ENCODE measurements at places on chromosomes 5 and 9.

GRCh38 chr9:136729926-136730325 lies 12.8 kb downstream of the LCN10 start:
- DNase-seq: no peak

DNA sequence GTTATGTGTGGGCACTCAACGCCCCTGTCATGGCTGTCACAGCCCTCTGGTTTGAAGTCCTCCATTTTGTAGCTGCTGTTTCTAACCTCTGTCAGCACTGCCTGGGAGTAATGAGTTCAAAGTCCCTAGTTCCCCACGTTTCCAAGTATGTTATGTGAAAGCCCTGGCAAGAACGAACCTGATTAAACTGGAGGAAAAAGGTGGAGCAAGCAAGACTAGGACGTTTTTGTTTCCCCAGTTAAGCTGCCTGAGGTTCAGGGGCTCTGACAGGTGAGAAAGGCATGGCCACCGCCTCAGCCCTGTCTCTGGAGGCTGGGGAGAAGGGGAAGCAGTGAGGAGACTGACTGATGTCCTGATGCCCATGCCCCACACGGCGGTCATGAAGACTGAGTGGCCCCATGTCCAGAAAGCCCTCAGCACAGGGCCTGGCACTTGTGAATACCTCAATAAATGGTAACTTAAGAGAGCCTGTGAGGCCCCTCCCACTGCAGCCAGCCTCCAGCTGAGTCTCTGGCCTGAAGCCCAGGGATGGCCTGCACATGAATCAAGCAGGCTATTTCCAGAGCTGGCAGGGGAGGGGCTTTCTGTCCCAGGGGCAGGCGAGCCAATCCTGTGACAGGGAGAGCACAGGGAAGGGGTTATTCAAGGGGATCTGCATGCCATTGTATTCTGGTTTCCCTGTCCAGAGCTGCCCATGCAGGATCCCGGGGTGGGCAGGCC lies 61.8 kb downstream of the PFDN1 start:
- no peak for DNase-seq

GRCh38 chr5:87785554-87786335 lies 373.0 kb upstream of the CCNH start:
- DNase-seq: no peak

GRCh38 chr9:97811533-97812246 lies 41.3 kb upstream of the FOXE1 start:
- no peak for DNase-seq

GRCh38 chr9:110900917-110901316 lies 137.4 kb downstream of the LPAR1 start:
- no peak for DNase-seq

DNA sequence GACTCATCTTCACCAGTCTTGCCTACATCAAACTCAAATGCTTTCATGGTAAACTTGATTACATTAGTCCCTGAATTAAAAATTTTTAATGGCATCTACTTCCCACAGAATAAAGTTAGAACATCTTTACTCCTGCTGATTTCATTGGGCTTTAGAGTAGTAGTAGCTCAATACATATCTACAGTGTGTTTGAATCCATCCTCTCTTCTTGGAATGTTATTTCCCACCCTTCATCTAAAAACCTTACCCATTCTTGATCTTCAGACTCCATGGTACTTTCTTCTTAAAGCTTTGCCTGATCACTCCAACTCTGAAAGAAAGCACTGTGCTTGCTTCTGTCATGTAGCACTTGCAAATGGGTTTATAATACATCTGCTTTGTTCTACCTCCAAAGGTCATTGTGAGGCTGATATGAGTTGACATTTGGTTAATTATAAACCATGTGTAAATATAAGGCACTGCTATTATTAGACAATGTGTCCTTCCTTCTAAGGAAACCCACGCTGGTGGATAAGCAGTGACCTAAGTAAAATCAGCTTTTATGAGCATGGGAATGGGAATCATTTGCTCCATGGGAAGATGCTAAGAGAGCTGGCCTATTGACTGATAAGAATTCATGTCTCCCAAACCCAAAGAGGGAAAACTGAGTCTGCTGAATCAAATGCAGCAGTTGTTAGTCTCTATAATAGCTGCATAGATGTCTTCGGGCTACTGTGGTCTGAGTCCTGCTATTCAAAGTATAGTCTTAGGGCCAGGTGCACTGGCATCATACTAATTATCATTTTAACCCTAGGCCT lies 7.5 kb upstream of the PRLR start:
- no peak for DNase-seq

- no peak for DNase-seq
Measured at GRCh38 chr5:93831449-93831848, 90.0 kb upstream of the POU5F2 start.
